ENCODE measurements at places on chromosomes 5 and 9.

DNA sequence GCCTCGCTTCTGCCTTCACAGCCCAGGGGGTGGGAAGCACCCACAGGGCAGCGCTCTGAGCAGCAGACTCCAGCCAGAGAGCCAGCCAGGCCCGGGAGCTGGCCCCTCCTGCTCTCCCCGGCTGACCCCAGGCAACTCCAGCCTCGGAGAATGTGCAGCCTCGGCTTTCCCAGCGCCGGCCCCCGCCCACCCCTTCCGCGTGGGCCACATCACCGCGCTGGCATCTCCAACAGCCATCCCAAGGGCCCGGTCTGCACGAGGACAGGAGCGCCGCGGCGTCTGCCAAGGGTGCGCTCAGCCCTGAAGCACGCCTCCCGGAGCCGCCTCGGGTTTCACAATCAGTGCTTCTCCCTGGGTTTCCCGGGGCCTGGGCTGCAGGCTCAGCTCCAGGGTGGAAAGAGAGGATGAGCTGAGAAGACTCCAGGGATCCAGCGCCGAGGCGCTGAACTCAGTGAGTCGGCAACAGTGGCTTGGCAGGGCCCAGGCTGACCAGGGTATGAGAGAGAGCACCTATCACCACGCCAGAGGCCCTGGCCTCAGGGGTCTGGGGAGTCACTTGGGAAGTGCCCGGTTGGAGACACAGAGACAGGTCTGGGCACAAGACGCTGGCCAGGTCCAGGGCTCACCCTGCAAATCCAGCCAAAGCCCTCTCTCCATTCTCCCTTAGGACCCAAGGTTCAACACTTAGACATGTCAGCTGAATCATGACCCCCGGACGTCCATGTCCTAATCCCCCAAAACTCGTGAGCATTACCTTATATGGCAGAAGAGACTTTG is 79.6 kb downstream of the ADAMTS2 start:
- peak; percentile 99 for DNase-seq

DNA sequence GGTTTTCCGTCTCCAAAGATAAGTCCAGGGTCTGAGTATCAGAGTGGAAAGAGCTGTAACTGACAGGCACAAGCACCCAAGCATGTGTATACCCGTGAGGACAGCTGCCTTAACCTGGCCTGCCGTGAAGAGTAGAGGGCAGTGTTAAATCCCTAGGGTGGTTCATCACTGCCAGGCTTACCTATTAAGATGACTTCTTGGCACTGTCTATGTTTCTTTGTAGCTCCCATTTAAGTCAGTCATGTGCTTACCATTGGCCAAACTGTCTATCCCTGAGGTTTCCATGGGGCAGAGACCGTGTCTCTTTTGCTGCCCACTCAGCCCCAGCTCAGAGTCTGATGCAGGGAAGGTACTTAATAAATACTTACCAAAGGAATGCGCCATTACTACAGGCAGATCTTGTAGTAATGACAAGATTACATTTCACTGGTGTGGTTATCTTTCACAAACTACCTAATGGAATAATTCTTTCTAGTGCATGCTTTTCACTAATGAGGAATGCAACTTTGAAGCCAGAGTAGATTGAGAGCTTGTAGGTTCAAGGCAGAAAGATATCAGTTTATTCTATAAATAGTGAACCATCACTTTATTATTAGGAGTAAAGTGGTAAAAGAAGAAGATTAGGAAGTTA is 64.2 kb downstream of the SNX24 start:
- DNase-seq, result no peak

DNA sequence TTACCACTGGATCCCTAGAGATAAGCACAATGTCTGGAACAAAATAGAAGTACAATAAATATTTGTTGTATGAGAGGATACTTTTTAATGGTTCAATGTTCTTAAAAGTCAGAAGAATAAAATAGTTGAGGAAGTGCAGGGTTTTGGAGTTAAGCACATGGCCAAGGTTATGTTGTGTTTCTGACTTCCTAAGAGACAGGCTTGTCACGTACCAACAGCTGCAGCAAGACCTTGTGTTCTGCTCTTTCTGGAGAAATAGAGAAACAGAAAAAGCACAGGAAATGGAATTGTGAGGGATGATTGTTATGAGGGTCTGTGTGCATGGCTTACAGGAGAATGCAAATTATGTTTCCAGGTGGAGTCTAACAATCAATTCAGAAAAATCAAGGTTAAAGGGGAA is 12.9 kb downstream of the CARTPT start:
- no peak for DNase-seq

- DNase-seq, result no peak
Observed at GRCh38 chr5:148806520-148806931, 19.9 kb upstream of the ADRB2 start.

GRCh38 chr5:66854416-66854815 is 258.2 kb downstream of the MAST4 start:
- no peak for DNase-seq

- DNase-seq, result no peak
Observed at GRCh38 chr9:14393418-14393817, 79.5 kb upstream of the NFIB start.

Data from hepatic stellate cell (primary cell).